Fibroblast of gingiva (primary cell): ENCODE measurements at places on chromosomes 13 and 19.

GRCh38 chr19:13887018-13887436 lies 10.1 kb downstream of the NANOS3 start:
- DNase-seq, result no peak

GRCh38 chr19:33195645-33196347 lies 1.7 kb downstream of the LRP3 start:
- DNase-seq, result no peak

- no peak for DNase-seq
These were observed 35.4 kb upstream of the KPNA3 start for GRCh38 chr13:49827891-49828290.

DNA sequence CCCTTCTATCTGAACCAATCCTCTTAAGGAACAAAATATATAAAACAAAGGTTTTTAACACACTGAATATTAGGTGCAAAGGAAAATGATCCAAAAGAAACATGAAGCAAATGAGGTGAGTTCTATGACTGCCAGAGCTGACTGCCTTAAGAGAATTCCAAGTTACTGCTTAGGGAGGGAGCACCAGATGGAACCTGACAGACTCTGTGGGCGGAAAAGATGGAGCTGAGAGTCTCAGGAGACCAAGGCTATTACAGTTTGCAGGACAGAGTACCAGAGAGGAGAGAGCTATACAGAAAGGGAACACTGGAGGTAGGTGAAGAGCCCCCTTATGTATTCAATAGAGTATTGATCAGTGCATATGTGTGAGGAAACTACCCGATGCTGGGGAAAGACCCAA lies 87.2 kb downstream of the B3GLCT start:
- no peak for DNase-seq

DNA sequence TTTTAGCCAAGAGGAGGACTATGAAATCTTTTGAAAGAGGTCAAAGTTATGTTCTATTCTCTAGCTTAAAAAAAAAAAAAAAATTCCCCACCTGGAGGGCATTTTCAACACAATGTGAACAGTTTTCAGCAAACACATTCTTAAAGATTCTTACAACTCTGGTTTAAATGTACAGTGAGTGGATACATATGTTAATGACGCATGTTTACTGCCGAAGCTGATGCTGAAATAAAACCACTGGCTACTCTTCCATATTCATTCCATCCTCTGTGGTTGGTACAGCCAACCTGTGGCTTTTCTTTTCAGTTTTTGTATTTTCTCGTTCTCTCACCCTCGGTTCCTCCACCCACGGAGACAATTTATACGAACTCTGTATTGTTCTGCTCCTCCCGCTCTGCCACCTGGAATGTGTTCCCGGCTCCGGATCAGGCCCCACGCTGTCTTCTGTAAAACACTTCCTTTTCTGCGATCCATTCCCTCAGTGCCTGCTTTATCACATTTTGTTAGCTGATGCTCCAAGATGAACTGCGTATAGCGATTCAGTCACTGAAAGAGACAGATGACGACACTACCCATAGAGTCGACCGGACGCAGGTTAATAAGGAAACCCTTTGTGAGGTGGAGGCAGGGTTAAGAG lies 466.4 kb upstream of the ARGLU1 start:
- DNase-seq, result no peak

DNA sequence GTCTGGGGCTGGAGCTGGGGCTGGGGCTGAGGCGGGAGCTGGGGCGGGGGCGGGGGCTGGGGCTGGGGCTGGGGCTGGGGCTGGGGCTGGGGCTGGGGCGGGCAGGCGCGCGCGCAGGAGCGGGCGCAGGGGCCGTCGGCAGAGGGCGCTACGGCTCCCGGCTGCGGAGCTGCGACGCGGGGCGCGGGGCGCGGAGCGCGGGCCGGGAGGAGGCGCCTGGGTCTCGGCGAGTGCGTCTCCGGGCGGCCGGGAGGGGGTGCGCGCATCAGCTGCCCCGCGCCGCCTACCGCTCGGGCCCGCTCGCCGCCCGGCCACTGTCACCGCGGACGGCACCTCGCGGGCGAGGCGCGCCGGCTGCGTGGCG lies 422 bp upstream of the MTUS2 start:
- peak; percentile 16 for DNase-seq

- DNase-seq, result no peak
These were observed 574.2 kb downstream of the PCDH9 start for GRCh38 chr13:66655847-66656454.

- no peak for DNase-seq
These were observed 10.2 kb upstream of the ZNF546 start for GRCh38 chr19:39986643-39987042.

DNA sequence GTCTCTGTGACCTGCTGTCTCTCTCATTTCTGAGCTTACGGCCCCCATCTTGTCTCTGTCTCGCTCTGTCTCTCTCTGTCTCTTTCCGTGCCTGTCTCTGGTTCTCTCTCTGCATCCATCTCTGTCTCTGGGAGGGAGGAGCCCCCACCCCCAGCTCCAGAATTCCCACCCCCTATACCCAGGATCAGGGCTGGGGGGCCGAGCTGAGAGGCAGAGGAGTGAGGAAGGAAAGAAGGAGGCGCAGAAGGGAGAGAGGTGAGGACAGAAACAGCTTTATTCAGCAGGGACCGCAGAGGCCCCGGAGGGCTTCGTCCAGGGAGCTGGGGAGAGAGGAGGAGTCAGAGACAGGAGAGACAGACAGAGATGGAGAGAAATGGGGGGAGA lies 14.0 kb downstream of the JOSD2 start:
- DNase-seq, result no peak

DNA sequence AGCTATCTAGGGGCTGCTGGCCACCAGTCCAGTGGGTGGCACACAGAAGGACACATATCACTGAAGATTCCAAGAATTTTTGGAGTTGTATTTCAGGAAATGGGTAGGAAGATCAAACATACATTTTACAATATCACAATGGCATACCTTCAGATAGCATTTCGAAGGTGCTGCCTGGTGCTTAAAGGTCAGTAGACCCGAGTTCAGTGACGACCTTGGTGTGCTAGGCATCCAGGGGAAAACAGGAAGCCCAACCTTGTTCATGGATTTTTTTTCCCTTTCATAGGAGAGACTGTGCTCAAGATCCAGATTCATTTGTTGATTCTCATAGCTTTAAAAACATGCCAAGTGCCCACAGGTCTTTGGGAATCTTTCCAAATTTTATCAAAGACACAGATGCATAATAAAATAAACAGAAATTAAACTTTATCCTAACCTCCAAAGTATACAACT lies 51.0 kb upstream of the RCBTB2 start:
- no peak for DNase-seq

- no peak for DNase-seq
These were observed 665.2 kb downstream of the TBC1D4 start for GRCh38 chr13:74816737-74817136.

GRCh38 chr13:64041296-64041695 lies 2625.6 kb upstream of the PCDH20 start:
- no peak for DNase-seq

DNA sequence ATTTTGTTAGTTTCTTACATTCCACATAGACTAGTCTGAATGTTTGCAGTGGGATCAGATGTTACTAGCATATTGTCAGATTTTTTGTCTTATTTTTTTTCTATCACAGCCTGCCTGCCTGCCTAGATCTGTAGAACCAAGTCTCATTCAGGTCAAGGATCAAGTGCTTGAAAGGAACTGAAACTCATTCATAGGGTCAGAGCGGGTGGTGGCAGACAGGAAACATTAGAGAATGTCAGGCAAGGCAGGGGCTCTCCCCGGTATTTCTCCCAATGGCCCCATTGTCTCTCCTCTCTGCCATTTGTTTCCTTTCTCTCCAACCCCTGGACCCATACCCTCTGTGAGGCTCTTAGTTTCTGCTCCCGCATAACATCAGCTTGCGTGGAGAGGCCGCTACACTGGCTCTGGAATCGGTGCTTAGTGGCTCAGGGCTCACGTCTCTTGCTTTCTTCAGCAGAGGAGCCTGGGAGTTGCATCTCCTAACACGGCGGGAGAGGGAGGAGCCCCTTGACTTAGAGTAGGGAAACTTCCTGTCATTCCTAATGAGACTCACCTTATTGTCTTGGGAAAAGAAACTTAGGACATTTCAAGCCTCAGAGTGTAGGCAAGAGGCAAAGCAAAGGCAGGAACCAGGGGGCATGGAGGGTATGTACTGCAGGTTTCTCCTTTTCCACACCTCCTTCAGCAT lies 35.6 kb upstream of the SPATA13 start:
- no peak for DNase-seq

GRCh38 chr13:94968040-94968756 lies 255.9 kb upstream of the SOX21 start:
- no peak for DNase-seq

DNA sequence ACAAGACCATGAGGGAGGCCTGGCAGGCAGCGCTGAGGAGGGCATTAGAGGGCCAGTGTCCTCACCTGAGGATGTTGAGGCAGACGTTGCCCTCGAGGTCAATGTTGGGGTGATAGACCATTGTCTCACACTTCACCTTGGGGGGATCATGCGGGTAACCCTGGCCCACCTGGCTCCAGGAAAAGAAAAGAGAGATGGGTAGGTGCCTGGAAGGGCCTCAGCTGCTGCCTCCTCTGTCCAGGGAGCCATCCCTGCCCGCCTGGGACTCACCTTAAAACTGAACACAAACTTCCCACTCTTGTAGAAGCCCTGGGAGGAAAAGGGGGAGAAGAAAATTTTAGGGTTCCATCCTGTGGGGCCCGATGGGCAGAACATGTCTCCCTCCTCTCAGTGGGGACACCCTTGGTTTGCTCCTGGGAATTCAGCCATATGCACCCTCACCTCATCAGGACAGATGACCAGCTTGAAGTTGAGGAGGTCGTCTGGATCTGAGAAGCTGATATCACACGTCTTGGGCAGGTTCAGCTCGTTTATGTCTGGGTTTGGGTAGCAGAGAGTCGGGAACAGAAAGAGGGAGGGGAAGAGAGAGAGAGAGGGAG lies 1.7 kb downstream of the UBE2M start:
- no peak for DNase-seq

GRCh38 chr19:55528030-55528803 lies 8.7 kb downstream of the SBK2 start:
- no peak for DNase-seq

- DNase-seq, result no peak
These were observed 24.7 kb downstream of the SUCLA2 start for GRCh38 chr13:47976325-47976724.

- peak; percentile 64 for DNase-seq
These were observed 19.0 kb upstream of the GPI start for GRCh38 chr19:34345947-34346351.

GRCh38 chr19:13463296-13463695 lies 43.0 kb downstream of the CACNA1A start:
- no peak for DNase-seq

- DNase-seq, result no peak
These were observed 18.5 kb downstream of the ZNF101 start for GRCh38 chr19:19687090-19687489.

GRCh38 chr13:53336441-53337160 lies 308.0 kb downstream of the OLFM4 start:
- no peak for DNase-seq

DNA sequence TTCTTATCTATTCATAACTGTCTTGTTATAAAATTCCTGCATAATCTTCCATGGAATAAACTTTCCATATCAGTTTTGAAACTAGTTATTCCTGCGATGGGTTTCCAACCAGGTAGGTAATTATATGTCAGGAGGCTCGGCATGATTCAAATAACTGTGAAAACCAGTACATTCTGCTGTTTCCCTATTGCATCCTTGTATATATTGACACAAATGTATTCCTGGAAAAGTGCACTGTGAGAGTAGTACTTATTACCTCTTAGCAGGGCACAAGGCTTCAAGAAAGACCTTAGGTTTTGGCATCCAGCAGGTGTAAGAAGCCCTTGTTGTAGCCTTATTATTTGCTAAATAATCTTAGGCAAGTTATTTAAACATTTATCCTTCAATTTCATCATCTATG lies 1131.3 kb upstream of the ATXN8OS start:
- DNase-seq, result no peak

DNA sequence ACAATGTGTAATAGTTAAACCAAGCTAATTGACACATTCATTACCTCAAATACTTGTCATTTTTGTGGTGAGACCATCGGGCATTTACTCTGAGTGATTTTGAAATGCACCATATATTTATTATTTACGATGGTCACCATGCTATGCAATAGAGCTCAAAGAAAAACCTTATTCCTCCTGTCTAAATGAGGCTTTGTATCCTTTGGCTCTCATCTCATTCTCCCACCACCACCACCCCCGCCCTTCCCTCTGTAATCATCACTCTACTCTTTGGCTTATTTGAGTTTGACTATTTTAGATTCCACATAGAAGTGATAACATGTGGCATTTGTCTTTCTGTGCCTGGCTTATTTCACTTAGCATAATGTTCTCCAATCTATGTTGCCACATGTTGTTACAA lies 124.9 kb downstream of the CYSLTR2 start:
- DNase-seq, result peak; percentile 40

DNA sequence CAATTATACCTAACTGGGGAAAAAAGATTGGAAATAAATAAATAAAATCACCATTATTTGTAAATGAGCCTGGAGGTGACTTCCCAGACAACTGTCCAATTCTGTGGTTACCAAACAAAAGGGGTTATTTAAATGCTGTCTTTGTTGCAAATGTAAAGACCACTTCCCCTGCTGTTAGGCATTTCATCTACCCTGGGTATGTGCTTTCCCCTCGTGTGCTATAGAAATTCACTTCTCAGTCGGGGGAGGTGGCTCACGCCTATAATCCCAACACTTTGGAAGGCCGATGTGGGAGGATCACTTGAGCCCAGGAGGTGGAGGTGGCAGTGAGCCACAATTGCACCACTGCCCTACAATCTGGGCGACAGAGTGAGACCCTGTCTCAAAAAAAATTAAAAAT lies 101.9 kb upstream of the AKAP11 start:
- no peak for DNase-seq

DNA sequence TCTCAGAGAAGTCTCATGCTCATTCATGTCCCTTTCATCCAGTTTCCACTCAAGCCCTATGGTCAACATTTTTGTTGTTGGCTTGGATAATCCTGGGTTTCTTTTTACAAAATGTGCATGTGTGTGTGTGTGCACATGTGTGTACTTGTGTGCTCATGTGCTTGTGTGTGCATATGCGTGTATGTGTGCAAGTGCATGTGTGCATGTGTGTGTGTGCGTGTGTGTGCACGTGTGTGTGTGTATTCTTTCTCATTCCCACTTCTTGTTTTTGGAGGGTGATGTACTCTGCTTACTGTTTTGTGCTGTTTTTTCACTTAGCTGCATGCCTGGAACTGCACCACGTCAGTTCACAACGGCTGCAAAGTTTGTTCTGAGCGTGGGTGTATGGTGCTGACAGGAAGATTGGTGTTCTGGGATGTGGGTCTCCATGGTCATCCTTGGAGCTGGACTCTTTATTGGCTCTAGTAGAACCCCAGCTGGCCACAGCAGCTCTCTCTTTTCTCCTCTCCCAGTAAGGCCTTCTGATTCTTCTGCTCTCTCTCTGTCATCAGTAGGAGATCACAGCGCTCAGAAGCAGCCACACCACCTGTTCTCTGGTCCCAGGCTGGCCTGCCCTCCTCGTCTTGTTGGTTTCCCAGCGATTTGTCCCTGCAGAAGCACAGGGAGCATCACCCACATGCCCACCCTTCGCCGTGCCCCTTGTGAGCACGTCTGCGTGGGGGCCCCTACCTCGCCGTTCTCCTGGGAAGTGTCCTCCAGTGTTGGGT lies 60.8 kb downstream of the SOX1 start:
- DNase-seq, result no peak
